ENCODE measurements at places on chromosomes 1 and 21. TPM values are rescaled to one million over a fixed set of nuclear protein-coding genes. Genes with fewer than 3 reads are reported as not detected.
A peak's percentile ranks its signal among the peaks of the same experiment; 100 is the strongest.

- DNase-seq: peak; percentile 9
Measured at GRCh38 chr21:44596068-44596725, 3.9 kb upstream of the KRTAP10-6 start.

SNRPE gene
- total RNA-seq: 68.8 TPM

DNA sequence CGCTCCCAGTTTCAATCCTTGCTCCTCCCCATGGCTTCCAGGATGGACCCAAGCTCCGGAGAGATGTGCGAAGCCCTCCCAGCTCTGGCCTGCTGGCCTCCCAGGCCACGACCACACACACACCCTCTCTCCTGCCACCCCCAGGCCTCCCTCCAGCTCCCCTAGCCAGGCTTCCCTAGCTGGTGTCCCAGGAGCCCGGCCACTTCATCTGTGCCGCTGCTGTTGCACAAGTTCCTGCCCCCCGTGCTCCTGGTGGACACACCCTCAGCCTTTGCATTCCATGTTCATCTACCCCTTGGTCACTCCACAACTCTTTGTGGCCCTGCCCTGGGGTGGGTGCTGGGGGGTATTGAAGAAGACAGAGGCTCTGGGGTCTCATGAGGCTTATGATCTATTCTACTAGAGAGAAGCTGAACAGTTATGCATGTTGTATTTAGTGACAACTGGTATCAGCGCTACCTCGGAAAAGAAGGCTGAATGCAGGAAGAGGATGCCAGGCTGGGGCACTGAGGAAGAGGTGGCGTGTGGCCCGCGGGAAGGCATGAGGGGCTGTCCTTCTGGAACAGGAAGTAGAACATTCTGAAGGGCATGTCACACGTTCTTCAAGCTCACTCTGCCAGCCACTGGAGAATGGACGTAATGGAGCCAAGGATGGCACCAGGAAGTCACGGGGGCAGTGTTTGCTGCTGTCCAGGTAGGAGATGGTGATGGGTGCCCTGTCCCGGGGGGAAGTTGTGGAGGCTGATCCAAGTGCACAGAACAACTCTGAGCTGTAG, 172.4 kb downstream of the PSMG1 start:
- DNase-seq: no peak

DNA sequence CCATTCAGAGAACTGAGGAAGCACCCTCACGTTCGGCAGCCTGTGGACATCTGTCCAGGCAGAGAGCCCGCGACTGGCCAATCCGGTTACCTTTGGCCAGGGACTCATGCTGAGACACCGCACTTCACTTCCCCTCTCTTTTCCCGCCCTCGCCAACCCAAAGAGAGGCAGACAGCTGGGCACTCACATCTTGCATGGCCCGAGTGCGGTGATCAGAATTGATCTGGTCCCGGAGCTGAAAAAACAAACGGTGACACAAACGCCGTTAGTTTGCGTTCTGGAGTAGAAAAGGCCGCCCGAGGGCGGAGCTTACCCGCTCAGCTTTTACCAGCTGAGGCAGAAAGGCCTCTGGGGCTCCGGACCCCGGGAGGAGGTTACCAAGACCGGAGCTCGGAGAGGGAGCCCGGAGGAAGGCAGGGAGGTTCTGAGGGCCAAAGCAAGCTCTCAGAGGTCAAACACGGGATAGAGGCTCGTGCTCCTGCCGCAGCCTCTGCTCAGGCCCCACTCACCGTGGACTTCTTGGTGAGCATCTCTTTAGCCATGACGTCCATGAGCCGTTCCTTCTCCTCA, 376 bp downstream of the SF3A3 start:
- no peak for DNase-seq

Measured in renal cortical epithelial cell (primary cell).